ENCODE measurements at places on chromosomes 2 and 18.

DNA sequence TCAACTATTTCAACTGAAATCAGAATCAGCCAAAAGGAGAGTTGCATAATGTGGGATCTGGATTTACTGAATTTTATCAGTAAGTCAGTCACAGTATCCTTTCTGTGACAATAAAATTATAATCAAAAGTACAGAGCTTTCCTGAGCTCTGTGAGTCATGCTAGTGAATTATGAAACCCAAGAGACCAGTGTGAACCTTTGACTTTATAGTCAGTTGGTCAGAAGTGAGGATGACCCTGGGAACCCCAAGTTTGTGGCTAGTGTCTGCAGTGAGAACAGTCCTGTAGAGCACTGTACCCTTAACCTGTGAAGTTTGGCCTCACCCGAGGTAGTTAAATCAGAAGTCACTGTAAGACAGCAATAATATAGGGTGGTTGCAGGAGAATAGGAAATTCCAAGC lies 381.7 kb downstream of the CDH19 start:
- DNase-seq = no peak

DNA sequence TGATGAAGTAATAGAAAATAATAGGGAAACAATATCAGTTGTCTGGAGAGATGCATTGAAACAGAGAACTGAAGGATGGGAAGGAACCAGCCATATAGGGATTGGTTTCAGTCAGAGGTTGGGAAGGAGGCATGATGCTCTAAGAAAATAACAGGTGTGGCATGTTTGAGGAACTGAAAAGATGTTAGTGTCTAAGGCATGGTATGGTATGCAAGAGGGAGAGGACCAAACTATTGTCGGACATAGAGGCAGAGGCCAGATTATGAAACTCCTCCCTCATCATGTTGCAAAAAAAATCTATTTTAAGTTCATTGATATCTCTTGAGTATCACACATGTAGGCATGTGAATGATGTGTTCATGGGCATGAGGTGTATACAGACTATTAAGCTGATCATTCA lies 48.9 kb upstream of the EMILIN2 start:
- no peak for DNase-seq

DNA sequence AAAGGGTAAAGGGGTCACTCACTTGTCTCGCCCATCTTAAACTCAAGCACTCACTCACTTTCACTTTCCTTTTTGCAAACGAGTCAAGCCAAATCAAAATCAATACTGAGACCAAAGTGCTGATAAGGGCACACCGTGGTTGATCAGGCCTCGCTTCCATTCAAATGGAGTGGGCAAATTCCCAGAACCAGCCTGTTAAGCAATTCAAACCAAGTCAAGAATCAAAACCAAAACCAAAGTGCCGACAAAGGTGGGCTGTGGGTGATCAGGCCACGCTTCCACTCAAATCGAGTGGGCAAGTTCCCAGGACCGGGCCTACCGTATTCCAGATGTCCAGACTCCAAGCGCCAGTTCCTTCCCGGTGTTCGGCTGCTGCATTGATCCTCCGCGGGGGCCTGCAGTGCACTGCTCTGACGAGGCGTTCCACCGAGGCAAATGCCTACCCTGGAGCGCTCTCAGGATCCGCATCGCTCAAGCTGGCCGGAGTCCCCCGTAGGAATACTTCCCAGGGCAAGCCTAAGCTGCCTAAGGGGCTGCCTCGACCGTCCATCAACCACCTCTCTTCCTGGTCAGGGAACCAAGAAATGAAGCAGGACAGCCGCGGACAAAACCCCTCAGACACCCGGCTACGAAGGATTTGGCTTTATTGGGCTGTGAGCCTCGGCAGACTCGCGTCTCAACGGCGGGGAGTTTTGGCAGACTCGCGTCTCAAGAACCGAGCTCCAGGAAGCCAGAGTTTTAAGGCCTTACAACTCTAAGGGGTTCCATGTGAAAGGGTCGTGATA lies 89.9 kb upstream of the SLC1A4 start:
- no peak for DNase-seq

DNA sequence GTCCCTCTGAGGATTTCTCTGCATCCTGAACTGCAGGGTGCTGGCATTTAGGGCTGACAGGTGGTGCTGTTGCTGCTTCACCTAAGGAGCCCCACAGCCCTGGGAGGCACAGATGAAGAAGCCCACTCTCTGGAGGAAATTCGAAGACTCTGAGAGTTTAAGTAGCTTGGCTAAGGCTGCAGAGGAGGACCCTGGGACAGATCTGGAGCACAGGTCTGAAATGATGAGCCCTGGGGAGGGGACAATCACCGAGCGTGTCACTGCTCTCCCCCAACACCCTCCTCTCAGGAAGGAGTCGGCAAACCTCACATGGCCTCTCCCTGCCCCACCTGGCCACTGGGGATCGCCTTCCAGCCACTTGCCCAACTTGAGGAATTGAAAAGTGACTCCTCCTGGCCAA lies 18.6 kb downstream of the CYP27C1 start:
- no peak for DNase-seq

- no peak for DNase-seq
Observed at GRCh38 chr2:447902-448665, 160.2 kb upstream of the ALKAL2 start.

DNA sequence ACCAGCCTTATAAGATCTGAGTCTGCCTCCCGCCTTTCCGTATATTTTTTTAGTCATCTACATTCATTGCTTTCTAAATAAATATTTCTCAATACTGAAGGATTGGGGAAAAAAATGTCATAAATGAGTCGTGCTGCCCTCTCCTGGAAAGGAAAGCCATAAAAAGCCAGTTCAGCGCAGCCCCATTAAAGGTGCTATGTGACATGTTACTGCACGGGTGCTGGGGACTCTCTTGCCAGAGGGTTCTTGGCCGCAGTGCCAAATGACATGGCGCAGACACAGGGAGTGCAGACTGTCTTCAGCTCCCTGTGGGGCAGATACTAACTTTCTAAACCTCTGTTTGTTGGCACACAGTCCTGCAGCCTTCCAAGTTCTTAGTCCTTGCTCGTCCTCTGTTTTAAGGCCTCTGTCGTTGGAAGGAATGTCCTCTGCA lies 53.7 kb upstream of the MAP3K20 start:
- DNase-seq = no peak

GRCh38 chr2:27049422-27050280 lies 1.8 kb upstream of the AGBL5 start:
- DNase-seq = peak; percentile 57

DNA sequence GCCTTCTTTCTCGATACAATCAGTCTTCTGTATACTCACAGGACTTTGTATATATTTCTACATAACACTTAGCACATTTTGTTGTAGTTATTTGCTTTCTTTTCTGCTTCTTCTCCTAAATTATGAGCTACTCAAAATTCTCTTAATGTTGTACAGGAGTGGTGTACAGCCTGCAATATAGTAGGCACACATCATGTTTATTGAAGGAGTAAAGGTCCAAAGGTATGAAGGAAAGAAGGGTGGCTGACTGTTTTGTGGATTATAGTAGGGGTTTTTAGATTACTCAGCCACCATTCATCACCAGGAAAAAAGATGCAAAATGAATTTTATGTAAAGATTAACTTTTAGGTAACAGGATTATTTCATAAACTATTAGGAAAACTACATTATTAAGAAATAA lies 54.1 kb downstream of the C18orf54 start:
- no peak for DNase-seq

- no peak for DNase-seq
Observed at GRCh38 chr2:148603562-148603920, 41.0 kb upstream of the EPC2 start.

GRCh38 chr2:147855977-147856376 lies 11.1 kb downstream of the ACVR2A start:
- DNase-seq = no peak

DNA sequence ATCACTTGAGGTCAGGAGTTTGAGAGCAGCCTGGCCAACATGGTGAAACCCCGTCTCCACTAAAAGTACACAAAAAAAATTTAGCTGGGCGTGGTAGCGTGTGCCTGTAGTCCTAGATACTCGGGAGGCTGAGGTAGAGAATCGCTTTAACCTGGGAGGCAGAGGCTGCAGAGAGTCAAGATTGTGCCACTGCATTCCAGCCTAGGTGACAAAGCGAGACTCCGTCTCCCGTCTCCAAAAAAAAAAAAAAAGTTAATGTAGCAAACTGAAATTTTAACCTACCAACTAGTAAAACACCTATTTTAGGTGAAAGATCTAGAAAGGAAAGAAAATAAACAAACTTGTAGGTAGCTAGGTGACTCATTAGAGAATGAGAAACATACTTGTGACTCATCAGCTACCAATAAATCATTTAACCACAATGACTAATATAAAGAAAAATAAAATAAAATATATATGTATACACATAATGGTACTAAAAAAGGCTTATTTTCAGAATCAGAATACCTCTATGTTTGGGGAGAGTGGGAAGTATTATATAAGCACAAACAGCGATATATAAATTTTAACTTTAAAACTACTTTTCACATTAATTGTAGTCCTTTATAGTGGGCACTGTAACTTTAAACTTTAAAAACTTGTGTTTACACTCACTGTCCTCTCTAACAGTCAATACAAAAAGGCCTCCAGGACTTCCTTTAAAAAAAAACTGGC lies 36.6 kb downstream of the DARS1 start:
- DNase-seq = peak; percentile 45

DNA sequence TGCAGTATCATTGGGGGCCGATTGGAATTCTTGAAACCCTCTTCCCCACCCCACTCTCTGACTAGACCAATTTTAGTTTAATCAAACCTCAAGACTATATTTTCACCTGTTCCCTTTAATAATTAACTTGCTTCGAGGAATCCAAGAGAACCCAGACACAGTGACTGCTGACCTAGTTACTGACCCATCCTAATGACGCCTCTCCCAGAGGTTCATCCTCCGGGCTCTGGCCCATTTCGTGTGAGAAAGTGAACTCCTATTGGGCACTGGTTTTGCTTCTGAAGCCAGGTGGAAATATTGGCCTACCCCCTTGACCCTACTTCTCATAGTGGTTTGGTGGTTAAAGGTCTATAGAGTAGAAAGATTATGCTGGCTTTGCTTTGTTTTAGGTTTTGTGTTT lies 39.9 kb downstream of the RPL37A start:
- no peak for DNase-seq

GRCh38 chr18:79314838-79315388 lies 80.8 kb upstream of the NFATC1 start:
- no peak for DNase-seq

DNA sequence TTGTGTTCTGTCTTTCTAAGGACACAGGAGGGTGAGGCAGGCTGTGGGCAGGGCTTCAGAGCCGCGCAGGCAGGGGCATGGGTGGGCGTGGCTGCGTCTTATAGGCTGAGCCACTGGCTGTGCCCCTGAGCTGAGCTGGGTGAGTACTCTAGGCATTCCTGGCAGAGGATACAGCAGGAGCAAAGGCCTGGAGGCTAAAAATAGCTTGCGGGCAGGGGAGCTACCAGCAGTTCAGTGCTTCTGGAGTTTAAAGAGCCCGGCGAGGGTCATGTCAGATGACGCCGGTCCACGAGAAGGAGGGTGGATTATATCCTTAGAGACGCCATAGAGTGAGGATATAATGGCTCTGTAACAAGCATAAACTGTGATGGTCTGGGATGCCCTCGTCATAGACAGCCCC lies 31.5 kb upstream of the PDIA6 start:
- DNase-seq = no peak

DNA sequence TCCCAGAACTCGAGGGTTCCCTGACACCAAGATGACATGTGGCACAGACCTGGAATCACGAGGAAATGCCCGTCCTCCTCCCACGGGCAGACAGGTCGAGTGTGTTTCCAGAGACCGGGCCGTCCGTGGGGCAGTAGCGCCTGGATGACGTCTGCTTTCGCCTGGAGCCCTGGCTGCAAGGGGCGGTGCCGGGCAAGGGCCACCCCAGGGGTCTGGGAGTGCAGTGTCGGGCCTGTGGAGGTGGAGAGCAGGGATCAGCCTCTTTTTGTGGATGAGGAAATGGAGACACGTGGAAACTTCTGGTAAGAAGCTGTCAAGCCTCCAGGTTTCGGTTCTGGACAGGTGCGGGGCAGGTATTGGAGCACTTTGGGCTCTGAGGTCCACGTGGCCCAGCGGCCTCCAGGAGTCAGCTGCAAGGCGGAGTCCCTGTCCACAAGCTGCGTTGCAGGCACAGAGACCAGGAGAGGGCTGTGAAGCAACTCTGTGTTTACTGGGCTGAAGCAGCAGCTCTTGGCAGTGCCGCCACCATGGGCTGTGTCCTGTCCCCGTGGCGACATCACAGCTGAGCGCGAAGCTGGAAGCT lies 25.6 kb downstream of the NFATC1 start:
- no peak for DNase-seq

DNA sequence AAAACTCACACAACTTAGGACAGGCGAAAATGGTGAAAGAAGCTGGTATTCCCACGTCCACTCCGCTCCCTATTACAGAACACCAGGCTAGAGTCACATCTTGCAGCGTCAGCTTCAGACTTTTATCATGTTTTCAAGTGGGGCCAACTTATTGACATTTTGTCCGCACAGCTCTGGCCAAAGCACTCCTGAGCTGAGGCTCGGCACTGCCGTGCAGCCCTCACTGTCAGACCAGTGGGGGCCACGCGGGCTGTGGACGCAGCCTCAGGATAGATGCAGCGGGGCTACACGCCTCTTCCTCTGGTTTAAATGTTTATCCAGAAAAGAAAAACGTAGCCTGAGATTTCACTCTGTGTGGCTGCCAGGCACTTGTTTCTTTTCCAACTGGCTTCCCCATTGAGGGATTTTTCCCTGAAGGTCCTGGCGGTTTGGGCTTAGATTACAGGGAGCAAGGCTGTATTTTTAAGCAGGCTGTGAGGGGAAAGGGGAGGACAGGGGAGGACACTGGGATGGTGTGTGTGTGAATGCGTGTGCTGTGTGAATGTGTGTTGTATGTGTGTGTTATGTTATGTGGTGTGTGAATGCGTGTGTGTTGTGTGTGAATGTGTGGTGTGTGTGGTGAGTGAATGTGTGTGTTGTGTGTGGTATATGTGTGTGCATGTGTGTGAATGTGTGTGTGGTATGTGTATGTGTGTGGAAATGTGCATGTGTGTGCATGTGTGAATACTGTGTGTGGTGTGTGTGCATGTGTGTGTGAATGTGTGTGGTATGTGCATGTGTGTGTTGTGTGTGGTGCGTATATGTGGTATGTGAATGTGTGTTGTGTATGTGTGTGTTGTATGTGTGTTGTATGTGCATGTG lies 267.6 kb downstream of the DCDC2C start:
- no peak for DNase-seq

GRCh38 chr2:241799522-241800197 lies 9.3 kb upstream of the NEU4 start:
- no peak for DNase-seq

DNA sequence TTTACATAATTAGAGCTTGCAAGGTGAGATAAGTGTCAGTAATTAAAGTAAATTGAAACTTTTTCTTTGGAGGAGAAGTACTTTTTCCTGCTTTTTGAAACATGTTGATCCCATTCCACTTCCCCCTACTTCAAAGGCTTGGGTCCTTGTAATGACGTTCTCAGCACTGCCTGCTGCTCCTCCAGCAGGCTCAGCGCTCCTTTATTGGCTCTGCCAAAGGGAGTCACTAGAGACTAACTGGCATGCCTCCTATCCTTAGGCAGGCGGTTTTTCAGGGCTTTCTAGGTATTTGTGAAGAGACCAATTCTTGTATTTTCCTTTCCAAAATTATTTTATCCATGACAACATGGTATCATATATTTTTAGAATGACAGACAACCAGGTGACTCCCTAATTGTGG lies 43.9 kb upstream of the ACADL start:
- DNase-seq = peak; percentile 20

- no peak for DNase-seq
Observed at GRCh38 chr2:207458582-207458981, 71.2 kb upstream of the CREB1 start.

Data from CD4-positive, alpha-beta memory T cell (primary cell).